ENCODE measurements at places on chromosomes 1 and 21.

- no peak for DNase-seq
These were observed 382.1 kb upstream of the B3GALT2 start for GRCh38 chr1:193568512-193568911.

DNA sequence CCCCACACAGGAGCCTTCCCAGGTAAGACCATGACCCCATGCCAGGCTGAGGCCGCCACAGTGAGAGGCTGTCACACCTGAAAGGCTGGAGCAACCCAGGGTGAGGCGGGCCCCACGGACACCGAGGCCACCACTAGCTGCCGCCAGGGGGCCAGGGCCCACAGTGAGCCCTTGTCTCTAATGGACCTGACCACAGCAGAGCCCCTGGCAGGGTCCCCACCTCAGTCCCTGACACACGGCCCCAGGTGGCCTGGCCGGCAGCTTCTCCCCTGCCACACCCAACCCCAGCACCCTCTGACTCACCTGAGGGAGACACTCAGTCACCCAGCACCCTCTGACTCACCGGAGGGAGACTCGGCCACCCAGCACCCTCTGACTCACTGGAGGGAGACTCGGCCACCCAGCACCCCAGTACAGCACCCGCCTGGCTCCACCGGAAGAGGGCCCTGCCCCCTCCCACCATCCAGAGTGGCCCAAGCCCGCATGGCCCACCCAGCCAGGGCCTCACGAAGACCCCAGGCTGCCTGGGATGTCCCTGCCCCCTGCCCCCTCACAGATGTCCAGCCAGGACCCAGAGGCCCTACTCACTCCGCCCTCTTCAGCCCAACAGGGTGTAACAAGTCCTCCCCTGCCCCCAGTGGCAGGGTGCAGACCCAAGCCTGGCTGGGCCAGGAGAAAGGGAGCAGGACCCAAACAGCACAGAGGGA is 4.4 kb downstream of the DVL1 start:
- DNase-seq: peak; percentile 80

DNA sequence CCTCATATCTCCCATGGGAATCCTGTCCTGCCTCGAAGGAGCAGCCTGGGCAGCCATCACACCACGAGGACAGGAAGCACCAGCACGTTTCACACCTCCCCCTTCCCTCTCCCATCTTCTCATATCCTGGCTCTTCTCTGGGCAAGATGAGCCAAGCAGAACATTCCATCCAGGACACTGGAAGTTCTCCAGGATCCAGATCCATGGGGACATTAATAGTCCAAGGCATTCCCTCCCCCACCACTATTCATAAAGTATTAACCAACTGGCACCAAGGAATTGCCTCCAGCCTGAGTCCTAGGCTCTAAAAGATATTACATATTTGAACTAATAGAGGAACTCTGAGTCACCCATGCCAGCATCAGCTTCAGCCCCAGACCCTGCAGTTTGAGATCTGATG is 8.7 kb downstream of the SLAMF8 start:
- DNase-seq: no peak

- DNase-seq: peak; percentile 52
These were observed 123.4 kb downstream of the HIVEP3 start for GRCh38 chr1:41795205-41795762.

DNA sequence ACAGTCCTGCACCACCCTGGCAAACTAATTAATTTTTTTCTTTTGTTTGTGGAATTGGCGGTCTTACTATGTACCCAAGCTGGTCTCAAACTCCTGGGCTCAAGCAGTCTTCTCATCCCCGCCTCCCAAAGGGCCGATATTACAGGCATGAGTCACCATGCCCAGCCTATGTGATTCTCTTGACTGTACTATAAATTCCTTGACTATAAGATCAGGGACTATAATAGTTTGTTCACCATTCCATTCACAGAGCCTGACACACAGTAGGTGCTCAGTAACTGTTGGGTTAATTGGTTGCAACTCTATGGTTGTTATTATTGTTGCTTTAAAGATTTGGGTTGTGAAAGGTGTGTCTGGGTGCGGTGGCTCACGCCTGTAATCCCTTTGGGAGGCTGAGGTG is 17.2 kb downstream of the DAP3 start:
- no peak for DNase-seq

DNA sequence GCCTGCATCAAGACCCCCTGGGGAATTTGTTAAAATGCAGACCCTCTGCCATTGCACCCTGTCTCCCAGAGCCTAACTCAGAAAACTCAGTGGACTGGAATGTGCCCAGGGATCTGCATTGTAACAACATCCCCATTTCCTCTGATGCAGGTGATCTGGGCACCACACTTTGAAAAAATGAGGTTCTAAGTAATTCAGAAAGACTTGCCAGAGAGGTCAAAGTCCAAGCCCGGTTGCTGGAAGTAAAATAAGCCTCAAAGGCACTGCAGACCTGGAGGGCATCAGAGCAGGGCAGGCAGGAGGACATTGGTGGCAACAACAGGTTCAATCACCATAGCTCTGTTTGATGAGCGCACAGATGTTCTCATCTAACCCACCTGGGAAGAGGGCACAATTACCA is 90.7 kb downstream of the SYT2 start:
- DNase-seq: no peak

GRCh38 chr21:15241997-15242736 is 177.4 kb upstream of the NRIP1 start:
- no peak for DNase-seq

- DNase-seq: no peak
These were observed 6.2 kb downstream of the ZNF691 start for GRCh38 chr1:42852608-42852980.

- DNase-seq: peak; percentile 67
These were observed 11.3 kb upstream of the MAP10 start for GRCh38 chr1:232793944-232794343.

GRCh38 chr1:212684521-212685090 is 15.0 kb downstream of the BATF3 start:
- no peak for DNase-seq

- DNase-seq: no peak
These were observed 11.2 kb upstream of the GUCA2B start for GRCh38 chr1:42141978-42142377.

GRCh38 chr21:39650801-39651200 is 38.1 kb downstream of the B3GALT5 start:
- no peak for DNase-seq

DNA sequence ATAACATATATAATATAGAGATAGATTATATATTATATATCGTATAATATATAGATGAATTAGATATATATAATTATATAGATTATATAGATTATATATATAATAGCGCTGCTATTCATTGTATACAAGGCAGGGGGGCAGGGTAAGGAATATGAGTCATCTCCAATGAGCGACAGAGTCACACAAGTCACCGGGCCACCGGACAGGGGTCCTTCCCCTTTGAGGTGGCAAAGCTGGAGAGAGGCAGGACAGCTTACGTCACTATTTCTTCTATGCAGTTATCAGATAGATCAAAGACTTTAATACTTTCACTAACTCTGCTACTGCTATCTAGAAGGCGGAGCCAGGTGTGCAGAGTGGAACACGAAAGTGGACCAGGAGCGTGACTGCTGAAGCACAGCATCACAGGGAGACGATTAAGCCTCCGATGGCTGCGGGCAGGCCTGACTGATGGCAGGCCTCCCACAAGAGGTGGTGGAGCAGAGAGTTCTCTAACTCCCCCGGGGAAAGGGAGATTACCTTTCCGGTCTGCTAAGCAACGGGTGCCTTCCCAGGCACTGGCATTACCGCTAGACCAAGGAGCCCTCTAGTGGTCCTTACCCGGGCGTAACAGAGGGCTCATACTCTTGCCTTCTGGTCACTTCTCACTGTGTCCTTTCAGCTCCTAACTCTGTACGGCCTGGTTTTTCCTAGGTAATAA is 2154.7 kb downstream of the MRPL39 start:
- peak; percentile 79 for DNase-seq

DNA sequence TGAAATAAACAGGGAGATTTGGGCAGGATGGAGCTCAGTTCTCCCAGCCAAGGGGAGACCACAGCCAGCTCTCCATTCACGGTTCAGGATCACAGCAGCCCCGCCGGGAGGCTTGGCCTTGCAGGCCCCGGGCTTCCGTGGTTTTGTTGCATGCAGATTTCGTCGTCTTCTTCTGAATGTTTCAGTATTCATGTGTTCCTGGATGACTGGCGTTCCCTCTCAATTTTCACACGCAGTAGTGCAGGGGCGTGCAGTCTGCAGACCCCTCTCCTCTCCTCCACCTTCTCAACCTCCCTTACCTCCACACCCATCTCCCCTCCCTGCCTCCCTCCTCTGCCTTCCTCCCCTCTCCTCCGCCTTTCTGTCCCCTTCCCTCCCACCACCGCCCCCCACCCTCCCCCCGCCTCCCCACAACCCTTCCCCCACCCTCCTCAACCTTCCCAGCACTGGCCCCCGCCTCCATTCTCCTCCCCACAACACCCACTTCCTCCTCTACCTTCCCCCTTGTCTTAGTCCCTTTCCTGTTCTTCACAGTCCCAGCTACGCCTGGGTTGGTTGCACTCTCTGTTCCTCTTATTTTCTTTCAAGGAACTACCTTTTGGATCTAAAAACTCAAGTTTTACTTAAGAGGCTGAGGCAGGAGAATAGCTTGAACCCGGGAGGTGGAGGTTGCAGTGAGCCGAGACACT is 8.4 kb upstream of the SLC19A1 start:
- no peak for DNase-seq

GRCh38 chr1:227167276-227168101 is 150.8 kb downstream of the CDC42BPA start:
- no peak for DNase-seq

- DNase-seq: no peak
These were observed 32.8 kb downstream of the COQ8A start for GRCh38 chr1:226972931-226973330.

GRCh38 chr1:218874313-218874712 is 299.4 kb upstream of the LYPLAL1 start:
- DNase-seq: no peak
